ENCODE measurements at places on chromosomes 16 and 17.

DNA sequence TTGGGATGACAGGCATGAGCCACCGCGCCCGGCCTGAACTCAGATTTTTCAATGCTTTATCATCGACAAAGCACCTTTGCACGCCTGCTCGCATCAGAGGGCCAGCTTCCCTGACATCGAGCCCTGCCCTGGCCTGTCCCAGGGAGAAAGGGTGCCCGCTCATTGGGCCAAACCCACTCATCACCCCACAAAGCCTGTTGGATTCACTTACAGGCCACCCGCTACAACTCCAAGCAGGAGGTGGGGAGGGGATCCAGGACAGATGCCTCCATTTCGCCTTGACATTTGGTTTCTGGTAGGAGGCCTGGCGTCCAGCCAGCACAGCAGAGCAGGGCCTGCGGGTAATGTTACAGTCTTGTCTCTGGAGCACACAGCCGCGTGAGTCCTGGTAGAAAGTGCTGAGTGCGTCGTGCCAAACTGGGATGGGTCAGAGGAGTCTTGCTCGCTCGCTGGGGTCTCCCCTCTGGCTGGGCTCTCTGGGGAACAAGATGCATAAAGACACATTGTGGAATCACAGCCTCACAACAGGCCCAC lies 19.8 kb downstream of the SMTNL2 start:
- no peak for DNase-seq

DNA sequence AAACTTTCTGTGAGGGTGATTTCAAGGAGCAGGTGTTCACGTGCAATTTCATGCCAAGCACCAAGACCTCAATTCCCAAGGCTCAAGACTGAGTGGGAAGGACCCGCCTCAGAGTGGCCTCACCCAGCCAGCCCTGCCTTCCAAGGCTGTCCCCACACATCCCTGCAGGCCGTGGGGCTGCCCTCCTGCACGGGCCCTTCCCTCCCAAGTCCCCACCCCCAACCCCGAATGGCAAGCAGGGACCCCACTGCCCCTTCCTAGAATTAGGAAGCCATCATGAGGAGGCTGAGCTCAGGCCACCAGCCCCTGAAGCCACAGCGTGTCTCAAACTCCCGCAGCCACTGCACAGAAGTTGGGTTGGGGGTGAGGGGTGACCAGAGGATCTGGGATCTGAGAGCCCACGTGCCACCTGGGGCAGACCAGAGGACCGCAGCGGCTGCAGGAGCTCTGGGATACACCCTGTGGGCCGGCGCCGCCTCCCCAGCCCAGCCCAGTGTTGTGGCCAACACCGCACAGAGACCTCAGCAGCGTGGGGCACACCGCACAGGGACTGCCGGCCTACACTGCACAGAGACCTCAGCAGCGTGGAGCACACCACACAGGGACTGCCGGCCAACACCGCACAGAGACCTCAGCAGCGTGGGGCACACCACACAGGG lies 20.7 kb downstream of the GNPTG start:
- DNase-seq: no peak

DNA sequence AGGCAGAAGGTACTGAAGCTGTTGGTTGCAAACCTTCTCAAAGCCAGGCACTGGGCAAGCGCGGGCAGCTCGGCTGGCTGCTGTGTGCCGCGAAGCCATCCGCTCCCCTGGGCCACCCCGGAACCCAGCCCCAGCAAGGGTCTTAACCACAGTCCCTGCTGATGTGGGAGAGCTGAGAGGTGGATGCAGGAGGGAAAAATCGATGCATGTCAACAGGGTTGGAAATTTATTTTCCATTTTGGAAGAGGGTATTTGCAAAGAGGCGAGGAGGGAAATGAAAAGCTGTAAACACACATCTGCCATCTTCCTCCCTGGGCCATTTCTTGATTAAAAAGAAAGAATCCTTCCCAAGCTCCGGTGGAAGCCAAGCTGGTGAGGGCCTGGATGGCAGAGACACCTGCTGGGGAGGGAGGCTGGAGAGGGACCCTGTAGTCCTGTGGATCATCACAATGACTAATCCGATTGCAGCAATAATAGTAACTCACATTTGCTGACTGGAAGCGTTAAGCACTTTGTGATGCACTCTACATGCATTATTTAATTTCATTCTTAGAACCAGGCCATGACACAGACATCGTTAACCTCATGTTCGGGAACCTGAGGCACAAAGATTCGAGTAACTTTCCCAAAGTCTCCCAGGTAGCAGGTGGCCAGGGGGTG lies 13.9 kb upstream of the TBX2 start:
- DNase-seq: no peak

DNA sequence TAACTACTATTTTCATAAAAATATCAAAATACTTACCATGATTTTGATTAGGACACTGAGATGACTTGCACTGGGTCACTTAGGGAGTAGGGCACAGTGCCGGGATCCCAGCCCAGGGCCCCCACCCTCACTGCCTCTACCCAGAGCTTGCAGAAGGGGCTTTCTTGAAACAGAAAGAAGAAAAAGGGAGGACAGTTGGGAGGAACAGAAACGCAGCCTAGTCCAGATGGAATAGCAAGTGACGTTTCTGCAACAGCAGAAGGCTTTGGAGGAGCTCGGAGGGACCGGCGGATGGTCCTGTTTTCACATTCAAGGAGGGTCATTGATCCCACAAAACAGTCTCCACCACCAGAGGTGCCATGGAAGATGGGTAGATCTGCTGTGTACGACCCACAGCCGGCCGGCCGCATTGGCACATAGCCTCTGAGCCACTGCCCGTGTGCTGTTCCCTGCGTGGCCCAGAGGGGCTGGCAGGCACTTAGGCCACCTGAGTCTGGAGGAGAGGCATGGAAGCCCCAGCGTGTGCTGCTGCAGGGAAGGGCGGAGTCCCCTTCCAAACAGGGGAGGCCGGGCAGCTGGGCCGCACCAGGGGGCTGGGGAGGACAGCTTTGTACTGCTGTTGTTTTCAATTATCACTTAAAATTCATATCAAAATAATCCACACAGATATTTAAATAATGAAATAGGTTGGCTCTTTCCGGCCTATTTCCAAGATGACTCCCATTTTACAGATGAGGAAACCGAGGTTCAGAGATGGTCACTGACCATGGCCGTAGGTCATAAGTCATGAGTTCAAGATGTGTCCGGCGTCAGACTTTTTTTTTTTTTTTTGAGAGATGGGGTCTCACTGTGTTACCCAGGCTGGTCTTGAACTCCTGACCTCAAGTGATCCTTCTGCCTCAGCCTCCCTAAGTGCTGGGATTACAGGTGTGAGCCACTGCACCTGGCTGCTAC lies 22.9 kb upstream of the GSG1L start:
- DNase-seq: no peak

DNA sequence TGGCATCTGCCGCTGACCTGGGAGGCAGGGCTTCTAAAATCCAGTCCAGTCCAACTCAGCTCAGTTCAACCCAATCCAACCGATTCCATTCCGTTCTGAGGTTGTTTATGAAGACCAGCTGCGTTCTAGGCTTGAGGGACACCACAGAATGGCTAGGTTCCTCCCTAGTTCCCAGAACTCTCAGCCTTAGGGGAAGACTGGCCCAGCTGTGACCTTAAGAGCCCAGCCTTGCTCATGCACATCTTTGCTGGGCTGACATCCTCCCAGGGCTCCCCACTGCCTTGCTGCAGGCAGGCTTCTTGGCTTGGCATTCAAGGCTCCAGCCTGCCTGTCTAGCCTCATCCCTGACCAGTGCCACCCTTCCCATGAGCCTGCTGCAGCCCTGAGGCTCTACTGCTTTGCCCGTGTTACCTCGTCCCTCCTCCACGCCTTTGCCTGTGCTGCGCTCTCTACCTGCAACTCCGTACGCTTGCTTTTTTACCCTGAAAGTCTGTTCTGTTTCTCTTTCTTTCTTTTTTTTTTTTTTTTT lies 7.9 kb downstream of the SLC12A3 start:
- DNase-seq: no peak
